ENCODE measurements at places on chromosomes 1 and 21. TPM values are rescaled to one million over a fixed set of nuclear protein-coding genes. Genes with fewer than 3 reads are reported as not detected.

Gene GSTM2
- total RNA-seq = 23.3 TPM

Gene OPTC
- total RNA-seq = not detected

- DNase-seq = no peak
These were observed 29.0 kb upstream of the CTBS start for GRCh38 chr1:84603223-84603622.

- no peak for DNase-seq
These were observed 3.2 kb upstream of the ESRRG start for GRCh38 chr1:216726435-216726834.

- DNase-seq = no peak
These were observed 1.3 kb downstream of the TOR1AIP2 start for GRCh38 chr1:179876300-179876715.

DNA sequence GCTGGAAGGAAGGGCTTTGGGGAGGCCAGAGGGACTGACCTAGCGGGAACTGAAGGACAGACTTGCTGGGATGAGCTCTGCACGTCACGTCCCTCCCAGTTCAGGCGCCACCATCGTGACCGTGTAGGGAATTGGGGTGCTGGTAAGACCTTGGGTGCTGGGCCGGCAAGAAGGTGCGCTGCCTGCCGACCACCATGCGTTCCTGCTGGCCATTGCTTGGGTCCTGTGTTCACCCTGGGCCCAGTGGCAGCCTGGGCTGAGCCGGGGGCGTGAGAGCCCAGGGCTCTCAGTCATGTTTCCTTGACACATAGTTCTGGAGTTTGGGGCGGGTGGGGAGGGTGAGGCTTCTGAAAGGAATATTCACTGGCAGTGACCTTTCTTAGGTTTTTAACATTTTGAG is 176.0 kb downstream of the CAMTA1 start:
- no peak for DNase-seq

DNA sequence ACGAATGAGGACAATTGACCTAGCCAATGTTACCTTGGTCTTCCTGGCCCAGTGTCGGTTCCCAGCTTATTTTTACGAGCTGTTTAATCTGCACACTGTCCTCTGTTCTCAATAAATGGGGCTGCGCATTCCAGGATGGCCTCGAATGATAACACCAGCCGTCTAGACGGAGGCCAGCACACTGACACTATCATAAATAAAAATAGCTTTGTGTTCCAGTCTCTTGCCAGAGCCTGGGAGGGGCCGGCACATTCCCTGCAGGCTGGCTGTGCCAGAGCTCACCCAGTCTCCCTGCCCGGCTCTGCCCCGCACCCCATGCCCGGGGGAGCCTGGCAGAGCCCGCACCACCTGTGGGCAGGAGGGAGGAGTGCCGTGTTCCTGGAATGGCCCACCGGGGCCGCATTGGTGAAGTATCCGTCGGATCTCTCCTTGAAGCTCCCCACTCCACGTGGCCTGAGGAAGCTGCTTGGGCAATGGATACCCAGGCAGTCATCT is 92.1 kb downstream of the SPSB1 start:
- DNase-seq = no peak

- peak; percentile 75 for DNase-seq
These were observed 62.1 kb downstream of the FAAP20 start for GRCh38 chr1:2132222-2133038.

DNA sequence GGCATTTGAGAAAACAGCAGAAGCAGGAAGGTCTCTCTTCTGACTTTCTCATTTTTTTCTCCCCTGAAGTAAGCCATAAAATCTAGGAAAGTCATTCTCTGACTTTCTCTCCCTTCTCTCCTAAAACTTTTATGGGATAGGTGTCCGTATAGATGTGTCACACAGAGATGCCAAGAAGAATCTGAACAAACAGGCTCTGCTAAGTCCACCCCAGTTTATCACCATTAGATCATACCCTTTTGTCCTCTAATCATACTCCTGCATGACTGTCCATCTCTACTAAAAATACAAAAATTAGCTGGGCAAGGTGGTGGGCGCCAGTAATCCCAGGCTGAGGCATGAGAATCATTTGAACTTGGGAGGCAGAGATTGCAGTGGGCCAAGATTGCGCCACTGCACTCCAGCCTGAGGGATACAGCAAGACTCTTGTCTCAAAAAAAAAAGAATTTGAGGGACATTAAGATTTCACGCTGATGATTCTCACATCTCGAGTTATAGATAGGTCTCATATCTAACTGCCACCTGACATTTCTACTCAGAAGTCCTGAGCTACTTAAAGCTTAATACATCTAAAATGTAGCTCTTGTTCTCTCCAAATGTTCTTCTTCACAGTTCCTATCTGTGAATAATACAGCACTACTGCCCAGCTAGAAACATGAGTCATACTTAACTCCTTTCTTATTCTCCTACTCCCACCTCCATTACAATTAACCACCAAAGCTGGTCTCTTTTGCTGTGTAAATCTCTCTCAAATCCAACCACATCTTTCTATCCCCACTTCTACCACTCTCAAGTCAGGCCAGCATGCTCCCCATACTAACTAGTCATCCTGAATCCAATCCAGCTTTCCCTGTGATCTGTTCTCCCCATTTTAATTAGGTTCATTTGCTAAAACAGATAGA is 47.7 kb downstream of the ZNF644 start:
- no peak for DNase-seq
